ENCODE measurements at places on chromosomes 1 and 21.

GRCh38 chr21:31987696-31988095, 114.9 kb downstream of the HUNK start:
- no peak for DNase-seq

DNA sequence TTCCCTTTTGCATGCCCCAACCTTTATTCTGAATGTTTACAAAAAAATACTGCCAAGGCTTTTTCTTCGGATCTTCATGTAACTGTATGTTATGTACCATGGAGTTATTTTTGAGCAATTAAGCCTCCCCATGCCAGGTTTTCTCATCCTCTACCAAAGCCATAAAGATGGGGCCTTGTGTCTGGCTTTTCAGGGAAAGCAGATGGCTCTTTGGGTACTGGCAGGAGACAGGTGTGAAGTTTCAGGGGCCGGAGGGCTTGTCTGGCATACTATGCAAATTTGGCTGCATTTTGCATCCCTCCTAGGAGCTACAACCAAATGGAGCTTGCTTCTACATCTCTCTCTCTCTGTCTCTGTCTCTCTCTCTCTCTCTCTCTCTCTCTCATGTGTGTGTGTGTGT, 28.1 kb upstream of the PLXNA2 start:
- DNase-seq: no peak

DNA sequence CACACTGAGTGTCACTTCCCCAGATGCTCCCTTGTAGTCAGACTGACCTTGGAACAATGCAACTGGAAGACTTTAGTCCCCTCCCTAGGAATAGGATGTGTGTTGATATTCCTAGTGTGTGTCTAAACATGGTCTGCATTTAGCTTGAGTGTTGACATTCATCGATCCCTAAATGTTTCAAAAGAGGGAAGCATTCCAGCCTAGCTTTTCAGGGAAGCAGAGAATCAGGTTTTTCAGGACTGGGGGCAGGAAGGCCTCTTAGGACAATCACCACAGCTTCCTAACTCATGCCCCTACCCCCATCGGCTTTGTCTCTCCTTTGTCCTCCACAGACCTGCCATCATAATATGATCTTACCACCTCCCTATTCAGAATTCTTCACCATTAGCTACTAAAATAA, 43.4 kb downstream of the NMNAT2 start:
- no peak for DNase-seq

GRCh38 chr1:226661271-226661670, 77.8 kb downstream of the ITPKB start:
- DNase-seq: no peak

DNA sequence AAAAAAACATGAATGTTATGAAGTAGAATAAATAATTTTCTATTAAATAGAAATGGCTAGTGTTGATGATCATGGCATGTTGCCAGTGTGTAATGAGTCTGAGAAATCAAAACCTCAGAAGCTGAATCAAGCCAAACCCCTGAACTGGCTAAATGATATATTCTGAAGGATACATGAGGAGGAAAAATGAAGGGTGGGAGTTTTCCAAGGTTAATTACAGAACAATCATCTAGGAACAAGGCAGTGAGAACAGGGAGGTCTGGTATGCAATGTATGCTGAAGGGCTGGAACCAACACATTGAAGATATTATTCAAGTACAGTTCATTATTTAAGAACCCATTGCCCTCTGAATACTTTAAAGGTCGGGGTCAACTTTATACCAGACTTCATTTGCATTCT, 309.1 kb upstream of the NRIP1 start:
- DNase-seq: no peak

DNA sequence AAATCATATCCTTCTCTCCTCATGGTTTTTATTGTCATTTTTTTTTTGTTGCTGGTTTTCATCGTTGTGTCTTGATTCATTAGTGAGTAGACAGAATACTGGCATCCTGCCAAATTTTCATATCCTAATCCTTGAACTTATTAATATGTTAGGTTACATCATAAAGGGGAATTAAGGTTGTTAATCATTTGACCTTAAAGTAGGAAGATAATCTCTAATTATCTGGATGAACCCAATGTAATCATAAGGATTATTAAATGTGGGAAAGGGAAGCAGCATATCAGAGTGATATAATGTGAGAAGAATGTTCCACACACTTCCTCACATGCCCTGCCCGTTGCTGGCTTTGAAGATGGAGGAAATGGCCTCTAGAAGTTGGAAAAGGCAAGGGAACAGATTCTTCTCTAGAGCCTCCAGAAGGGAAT, 299.7 kb downstream of the HMCN1 start:
- no peak for DNase-seq

- no peak for DNase-seq
These were observed 30.1 kb downstream of the SLC66A1 start for GRCh38 chr1:19342062-19342750.

GRCh38 chr1:47137925-47138615, 829 bp downstream of the CYP4A22 start:
- no peak for DNase-seq

DNA sequence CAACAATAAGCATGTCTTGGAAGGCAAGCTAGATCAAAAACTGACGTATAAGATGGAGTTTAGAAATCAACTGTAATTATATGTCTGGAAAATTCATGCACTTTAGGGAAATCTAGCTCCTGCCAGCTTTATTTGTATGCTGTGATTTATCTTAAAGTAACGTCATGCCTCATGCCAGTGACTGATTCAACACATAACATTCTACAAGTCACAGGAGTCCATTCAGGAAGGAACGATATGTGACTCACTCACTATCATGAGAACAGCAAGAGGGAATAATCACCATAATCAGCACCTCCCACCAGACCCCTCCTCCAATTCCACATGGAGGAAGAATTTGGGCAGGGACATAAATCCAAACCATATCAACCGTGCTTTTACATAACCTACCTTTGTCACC, 682.4 kb upstream of the ADAMTS5 start:
- no peak for DNase-seq

GRCh38 chr1:18230840-18231239, 123.2 kb downstream of the IGSF21 start:
- no peak for DNase-seq

GRCh38 chr1:232598837-232599177, 31.1 kb downstream of the SIPA1L2 start:
- DNase-seq: no peak

DNA sequence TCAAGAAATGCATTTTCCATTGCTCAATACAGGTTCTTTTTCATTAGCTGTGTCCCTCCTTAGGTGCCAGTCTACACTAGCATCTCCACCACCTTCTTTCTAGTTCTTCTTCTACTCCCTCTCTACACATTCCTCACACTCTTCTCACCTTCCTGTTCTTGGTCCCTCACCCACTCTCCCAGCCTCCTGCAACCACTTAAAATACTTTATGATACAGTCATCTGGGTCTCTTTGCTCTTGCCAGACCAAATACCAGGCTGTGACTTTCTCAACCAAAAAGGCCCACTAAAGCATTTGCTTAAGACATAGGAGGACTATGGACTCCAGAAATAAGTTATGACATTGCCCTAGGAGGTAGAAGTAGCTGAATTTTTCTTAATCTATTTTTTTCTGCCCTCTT, 35.1 kb downstream of the PIGM start:
- no peak for DNase-seq

DNA sequence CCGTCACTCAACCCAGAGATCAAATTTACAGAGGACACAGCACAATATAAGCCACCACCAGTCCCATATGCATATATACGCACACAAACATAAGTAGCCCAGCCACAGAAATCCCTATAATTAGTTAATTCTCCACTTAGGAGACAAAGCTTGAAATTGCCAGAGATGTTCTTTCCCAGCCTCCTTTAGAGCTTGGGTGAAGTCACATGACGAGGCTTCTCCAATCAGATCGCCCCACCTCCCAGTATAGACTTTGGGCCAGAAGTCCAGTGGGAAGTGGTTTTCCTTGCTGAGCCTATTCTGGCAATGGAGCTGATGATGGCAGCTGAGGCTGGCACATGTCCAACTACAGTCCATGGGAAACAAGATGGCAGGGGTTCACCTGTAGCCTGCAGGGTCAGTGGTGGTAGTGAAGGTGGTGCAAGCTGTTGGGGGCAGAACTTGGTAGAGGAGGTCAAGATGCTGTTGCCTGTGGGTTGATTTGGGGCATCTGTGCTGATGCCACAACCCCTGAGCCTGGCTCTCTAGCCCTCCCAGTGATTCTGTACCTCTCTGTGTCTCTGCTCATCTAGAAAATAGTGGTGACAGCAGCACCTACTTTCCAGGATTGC, 535.9 kb downstream of the MATN1 start:
- DNase-seq: no peak

GRCh38 chr1:56250809-56251208, 328.6 kb downstream of the PLPP3 start:
- no peak for DNase-seq

GRCh38 chr1:227453631-227454355, 109.6 kb upstream of the ZNF678 start:
- DNase-seq: no peak

DNA sequence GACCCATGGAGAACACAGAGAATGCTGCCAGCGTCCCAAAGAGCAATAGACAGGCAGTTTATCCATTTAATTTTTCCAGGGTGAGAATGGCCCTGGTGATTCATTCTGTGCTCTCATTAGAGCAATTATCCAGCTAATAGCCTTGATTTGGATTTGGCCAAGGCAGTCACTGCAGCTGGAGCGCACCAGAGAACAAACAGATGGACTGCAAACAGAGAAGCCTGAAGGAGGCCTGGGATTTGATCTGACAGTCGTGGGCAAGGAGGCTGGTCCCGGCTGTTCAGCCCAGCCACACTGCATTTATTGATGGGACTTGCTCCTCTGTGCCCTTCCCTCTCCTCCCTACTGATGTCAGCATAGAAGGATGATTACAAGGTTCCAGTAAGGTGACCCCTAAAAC, 353.9 kb upstream of the C1orf174 start:
- no peak for DNase-seq

DNA sequence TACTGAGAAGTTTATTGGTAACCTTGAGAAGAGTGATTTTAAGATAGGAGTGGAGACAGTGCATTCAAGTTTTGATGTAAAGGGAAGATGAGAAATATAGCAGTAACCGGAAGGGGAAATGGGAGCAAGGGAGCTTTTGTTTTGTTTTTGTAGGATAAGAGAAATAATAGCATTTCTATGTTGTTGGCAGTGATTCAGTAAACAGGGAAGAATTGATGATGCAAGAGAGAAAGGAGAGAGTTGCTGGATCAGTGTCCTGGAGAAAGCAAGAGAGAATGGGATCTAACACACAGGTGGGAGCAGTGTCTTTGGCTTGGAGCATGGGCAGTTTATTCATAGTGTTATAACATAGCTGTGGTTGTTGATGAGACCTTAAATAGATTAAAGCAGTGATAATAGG, 56.4 kb downstream of the OSBPL9 start:
- no peak for DNase-seq

GRCh38 chr1:63350320-63350719, 17.1 kb upstream of the ALG6 start:
- DNase-seq: no peak

- no peak for DNase-seq
These were observed 81.8 kb upstream of the C21orf91 start for GRCh38 chr21:17900990-17901385.

DNA sequence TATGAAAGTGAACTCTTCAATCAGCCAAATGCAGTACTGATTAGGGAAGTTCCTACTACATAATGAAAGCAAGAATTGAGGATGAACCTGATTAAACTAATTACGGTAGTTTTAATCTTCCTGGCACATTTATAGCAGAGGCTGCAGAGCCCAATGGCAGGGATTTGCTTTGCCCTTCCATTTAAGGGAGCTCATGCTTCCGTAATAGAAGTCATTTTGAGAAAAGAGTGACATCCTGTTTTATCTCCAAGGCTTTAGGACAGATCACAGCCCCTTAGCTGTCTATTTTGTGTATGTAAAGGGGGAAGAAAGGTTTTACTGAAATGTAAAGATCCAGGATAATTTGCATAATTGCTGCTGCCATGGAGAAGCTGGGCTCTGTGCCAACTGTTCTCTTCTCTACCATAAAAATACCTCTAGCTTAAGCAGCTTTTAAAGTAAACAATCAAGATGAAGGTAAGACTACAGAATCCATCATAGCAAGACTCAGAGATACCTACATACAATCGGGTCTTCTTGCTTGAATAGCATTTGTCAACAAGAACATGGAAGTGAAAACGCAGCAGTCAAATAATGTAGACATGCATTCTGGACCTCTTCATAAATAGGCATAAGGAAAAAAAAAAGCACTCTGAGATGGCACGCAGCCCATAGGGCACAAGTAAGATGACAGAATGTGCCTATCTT, 62.5 kb downstream of the ASH1L start:
- DNase-seq: no peak

GRCh38 chr1:107277022-107277421, 136.2 kb downstream of the NTNG1 start:
- no peak for DNase-seq

DNA sequence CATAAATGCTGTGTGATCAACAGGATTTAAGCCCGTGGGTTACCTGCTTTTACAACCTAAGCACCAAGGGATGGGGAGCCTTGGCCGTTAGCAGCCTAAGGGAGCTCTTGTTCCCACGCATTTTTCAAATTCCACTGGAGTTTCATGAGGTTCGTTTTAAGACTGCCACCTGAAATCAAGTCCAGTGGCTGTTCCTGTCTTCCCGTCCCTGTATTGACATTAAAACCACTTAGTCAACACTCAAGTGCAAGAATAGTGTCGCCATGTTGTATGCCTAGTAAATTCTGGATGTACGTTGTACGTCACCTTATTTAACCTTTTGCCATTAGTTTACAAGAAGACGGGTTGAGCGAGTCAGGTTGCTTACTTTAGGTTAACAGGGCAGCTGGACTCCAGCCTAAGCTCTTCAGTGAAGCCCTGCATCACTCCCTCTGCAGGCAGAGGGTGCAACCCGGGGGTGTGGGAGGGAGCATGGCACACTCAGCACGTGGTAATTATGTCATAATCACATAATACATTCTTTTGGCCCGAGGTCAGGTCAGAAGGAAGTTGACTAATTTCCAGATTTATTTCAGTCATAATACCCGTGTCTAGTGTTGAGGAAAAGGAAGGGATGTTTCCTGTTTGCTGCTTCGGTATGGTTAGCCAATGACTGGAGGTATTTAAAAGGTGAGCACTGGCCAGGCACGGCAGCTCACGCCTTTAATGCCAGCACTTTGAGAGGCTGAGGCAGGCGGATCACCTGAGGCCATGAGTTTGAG, 42.5 kb downstream of the CNST start:
- no peak for DNase-seq

DNA sequence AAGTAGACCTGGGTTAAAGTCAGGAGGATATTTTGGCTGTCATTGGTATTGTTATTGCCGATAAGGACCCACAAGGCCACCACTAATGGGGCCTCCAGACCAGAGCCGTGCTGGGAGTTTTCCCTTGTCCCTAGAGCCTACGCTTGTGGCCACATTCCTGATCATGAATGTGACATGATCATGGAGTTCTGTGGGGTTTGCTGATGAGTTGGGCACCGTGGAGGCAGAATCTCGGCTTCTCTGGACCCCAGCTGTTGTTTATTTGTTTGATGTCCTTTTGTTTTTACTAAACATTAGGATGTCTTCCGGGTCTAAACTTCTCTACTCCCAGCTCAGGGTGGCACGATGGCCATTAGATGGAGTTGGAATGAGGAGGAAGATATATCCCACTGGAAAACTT, 74.9 kb upstream of the TMPRSS2 start:
- no peak for DNase-seq
